Left renal pelvis (tissue), 4 donors: ENCODE measurements at places on chromosomes 11 and 22. TPM values are rescaled to one million over a fixed set of nuclear protein-coding genes. Genes with fewer than 3 reads are reported as not detected.

DNA sequence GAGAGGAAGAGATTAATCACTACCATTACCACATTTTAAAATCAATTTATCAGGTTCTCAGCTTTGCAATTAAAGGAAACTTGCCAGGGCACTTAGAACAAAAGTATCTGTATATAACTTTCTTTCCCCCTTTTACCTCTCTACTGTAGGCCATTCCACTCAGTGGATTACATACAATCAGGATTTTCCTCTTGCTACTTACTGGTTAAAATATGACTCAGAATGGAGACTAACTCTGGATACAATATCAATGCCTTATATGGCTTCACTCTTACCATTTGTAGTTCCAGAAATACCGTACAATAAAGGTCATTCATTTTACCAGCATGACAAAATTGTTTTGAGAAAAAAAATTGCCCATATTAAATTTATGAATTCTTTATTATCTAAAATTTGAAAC lies 706.8 kb downstream of the KCNA4 start:
- no peak for DNase-seq

DNA sequence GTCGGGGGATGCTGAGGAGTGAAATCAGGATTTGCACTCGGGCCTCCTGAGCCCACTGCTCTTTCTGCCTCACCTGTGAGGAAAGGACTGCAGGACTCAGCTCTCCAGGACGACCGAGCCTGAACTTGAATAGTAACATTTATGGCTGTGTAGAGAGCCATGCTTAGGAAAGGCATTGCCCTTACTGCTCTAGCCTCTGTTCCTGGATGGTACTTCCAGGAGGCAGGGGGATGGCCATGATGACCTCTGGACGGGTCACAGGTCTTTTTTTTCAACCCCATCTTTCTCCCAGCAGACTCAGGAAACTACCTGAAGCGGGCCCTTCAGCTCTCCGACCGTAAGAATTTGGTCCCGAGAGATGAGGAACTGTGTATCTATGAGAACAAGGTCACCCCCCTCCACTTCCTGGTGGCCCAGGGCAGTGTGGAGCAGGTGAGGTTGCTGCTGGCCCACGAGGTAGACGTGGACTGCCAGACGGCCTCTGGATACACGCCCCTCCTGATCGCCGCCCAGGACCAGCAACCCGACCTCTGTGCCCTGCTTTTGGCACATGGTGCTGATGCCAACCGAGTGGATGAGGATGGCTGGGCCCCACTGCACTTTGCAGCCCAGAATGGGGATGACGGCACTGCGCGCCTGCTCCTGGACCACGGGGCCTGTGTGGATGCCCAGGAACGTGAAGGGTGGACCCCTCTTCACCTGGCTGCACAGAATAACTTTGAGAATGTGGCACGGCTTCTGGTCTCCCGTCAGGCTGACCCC lies 11.3 kb downstream of the ANKK1 start:
- no peak for DNase-seq

GRCh38 chr22:30325065-30325720 lies 1.5 kb downstream of the TBC1D10A start:
- no peak for DNase-seq

GRCh38 chr22:42452456-42452855 lies 20.3 kb upstream of the NFAM1 start:
- no peak for DNase-seq

DNA sequence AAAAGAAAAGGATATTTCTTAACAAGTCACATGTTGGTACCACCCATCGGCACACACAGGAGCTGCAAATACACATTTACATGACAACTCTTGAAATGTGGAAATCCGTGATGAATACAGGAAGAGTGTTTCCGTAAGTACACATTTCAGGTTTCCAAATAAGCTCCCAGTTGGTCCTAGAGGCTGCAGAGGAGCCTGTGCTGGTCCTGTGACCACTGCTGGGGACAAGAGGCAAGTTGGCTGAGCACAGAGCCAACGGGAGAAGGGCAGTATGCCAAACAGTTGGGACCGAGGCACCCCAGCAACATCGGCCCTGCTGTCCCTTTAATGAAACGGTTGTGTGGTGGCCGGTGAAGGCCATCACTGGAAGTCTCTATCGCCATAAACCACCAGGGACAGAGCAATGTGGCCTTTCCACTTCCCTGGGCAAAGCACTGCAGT lies 38.5 kb upstream of the ARFGAP3 start:
- no peak for DNase-seq

- DNase-seq: no peak
Observed at GRCh38 chr11:131653260-131653659, 282.8 kb downstream of the NTM start.

DNA sequence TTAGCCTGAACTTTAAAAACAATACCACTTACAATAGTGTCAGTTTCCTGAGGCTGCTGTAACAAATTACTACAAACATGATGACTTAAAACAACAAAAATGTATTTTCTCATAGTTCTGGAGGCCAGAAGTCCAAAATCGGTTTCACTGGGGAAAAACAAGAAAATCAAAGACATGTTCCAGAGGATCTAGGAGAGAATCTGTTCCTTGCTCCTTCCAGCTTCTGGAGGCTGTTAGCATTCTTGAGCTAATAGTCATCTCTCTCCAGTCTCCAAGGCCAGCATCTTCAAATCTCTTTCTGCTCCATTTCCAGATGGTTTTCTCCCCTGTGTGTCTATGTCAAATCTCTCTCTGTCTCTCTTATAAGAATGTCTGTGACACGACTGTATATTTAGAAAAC lies 67.6 kb upstream of the TEAD1 start:
- no peak for DNase-seq

GRCh38 chr11:57426439-57426928 lies 437 bp downstream of the SLC43A3 start:
- no peak for DNase-seq

GRCh38 chr11:124793466-124794278 lies 6.5 kb downstream of the MSANTD2 start:
- DNase-seq: no peak

- DNase-seq: no peak
Observed at GRCh38 chr22:47927648-47928210, 1165.3 kb downstream of the TBC1D22A start.

GRCh38 chr11:43981006-43981405 lies 38.6 kb downstream of the C11orf96 start:
- DNase-seq: no peak

DNA sequence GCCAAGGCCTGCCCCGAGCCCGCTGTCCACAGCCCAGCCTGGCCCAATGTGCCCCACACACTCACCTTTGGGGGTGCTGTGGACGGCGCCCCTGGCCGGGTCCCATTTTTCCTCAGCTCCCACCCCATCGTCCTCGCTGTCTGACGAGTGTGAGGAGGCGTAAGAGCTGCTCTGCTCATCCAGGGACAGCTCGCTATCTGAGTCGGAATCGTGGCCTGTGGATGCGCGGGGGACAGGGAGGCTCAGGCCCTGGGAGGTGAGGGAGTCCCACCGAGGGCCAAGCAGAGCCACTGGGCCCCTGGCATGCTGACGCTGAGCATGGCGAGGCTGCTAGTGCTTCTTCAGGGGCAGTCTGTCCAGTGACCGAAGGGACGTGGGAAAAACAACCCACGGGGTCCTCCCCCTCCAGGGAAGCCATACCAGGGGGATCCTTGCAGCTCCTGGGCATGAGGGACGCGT lies 29.7 kb downstream of the TRMU start:
- DNase-seq: no peak

DNA sequence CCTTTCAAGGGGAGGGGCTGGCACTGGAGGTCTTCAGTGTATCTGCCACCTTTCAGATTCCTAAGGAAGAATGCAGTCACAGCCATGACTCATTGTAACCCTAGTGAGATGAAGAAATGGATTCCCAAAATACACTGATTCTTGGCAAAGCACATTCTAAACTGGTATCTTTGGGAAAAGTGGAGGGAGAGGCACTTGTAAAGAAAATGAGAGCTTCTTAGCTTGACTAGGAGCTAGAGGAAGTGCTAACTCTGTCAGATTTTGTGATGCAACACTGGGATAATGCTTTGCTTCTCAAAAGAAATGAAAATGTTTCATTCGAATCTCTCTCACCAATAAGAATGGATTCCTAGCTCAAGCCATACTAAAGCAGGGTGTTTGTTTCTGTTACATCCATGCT lies 14.3 kb downstream of the NRIP3 start:
- no peak for DNase-seq

Gene DEUP1
- 1.6 TPM for polyA plus RNA-seq

Gene NOX4
- 50.3 TPM for polyA plus RNA-seq

Gene NXPE2
- polyA plus RNA-seq: 0.26 TPM

Gene CSKMT
- polyA plus RNA-seq: 4.4 TPM

Gene SLC22A9
- 0.59 TPM for polyA plus RNA-seq
